HEK293T (cell line): ENCODE measurements at places on chromosomes 16 and 17.

DNA sequence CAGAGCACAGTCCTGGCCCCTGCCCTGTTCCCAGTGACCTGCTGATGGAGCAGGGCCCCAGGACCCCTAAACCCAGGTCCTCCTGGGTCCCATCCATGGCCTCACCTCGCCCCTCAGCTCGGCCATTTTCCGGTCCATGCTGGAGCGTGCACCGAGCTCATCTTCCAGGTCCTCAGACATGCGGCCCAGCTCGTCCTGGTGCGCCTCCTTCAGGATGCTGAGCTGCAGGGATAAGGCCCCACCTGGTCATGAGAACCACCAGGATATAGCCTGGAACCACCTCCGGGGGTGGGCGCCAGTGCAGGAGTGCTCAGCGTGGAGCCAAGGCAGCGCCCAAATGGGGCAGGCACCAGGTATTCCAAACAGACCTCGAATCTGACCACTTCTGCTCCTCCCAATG lies 17.9 kb downstream of the CCDC102A start:
- no peak for DNase-seq

DNA sequence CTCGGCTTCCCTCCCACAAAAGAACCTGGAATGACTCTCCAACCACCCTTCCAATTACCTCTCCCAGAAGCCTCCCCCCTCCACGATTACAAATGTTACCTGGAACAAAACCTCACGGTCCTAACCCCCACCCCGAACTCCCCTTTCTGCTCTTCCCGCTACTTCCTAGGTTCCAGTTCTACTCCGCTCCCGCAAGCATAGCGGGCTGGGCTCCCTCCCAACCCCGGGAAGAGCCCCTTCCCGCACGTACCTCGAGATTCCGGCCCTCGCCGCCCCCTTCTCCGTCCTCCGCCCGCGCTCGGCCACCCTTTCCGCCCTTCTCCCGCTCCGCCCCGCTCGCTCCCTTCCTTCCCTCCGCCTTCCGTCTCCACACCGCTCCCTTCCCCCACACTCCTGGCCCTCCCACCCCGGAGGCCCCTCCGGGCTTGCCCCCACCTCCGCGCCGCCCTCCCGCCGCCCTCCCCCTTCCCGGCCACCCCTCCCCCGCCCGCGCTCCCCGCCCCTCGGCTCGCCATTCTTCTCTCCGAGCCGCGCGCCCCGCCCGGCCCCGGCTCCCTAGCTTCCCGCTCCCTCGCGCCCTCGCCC lies 457 bp downstream of the CHTF8 start:
- DNase-seq: peak; percentile 89

DNA sequence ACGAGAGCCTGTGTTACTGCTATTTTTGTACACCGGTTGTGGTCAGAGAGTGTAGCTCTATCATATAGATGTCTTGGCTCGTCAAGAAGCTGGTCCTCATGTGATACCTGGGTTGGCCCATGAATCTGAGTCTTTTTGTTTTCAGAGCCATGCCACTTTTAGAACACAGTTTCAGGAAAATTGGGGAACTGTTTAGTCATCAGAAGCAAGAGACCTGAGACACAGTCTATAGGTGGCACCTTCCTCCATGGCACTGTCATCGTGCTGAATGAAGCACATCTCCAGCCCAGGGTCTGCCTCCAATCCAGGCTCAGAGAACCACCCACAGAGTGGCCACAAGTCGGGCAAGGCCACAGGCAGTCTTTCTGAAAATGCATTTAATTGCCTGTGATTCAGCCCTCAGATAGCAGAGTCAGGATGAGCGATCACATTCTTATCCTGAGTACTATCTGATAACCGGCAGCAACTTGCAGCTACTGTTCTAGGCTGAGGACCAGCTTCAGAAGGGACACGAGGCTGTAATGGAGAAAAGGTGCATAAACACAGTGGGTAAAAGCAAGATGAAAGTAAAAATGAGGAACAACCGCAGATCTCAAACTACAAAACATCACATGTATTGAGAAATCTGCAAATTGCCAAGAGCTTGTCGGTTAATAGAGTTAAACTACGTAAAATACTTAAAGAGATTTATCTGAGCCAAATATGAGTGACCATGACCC lies 14.2 kb upstream of the HAPSTR1 start:
- DNase-seq: no peak

- no peak for DNase-seq
Measured at GRCh38 chr16:2056077-2056476, 8.3 kb downstream of the TSC2 start.

DNA sequence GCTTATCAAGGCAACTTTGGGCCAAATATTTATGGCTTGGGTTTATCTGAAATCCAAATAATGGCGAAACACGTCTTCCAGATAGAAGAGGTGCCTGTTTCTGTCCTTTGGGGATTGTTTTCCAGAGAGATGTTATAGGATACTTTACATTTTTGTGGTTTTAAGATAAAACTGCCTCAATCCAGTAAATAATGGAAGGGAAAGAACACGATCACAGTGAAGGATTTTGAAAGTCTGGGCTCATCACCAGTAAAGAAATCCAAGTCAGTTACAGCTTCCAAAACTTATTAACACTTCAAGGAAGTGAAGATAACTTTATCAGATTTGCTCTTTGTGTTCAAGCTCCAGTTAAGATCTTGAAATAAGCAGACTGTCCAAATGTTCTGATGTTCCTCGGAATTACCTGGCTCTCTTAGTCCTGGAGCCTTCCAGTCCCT lies 30.1 kb downstream of the DNAH2 start:
- DNase-seq: no peak

GRCh38 chr17:33511670-33512069 lies 218.6 kb upstream of the ASIC2 start:
- no peak for DNase-seq

GRCh38 chr17:56475116-56475515 lies 118.4 kb upstream of the NOG start:
- DNase-seq: no peak

GRCh38 chr17:14197057-14197456 lies 39.6 kb downstream of the CDRT15 start:
- DNase-seq: no peak

- no peak for DNase-seq
Measured at GRCh38 chr16:61831351-61831917, 204.8 kb downstream of the CDH8 start.

DNA sequence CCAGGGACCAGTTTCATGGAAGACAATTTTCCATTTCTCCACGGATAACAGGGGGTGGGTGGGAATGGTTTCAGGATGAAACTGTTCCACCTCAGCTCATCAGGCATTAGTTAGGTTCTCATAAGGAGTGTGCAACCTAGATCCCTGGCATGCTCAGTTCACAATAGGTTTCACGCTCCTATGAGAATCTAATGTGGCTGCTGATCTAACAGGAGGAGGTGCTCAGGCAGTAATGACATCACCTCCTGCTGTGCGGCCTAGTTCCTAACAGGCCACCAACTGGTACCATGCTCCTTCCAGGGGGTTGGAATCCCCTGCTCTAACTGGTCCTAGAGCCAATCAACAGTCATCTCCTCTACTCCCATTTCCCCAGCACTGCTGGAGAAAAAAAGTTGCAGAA lies 19.9 kb downstream of the TEX14 start:
- no peak for DNase-seq

DNA sequence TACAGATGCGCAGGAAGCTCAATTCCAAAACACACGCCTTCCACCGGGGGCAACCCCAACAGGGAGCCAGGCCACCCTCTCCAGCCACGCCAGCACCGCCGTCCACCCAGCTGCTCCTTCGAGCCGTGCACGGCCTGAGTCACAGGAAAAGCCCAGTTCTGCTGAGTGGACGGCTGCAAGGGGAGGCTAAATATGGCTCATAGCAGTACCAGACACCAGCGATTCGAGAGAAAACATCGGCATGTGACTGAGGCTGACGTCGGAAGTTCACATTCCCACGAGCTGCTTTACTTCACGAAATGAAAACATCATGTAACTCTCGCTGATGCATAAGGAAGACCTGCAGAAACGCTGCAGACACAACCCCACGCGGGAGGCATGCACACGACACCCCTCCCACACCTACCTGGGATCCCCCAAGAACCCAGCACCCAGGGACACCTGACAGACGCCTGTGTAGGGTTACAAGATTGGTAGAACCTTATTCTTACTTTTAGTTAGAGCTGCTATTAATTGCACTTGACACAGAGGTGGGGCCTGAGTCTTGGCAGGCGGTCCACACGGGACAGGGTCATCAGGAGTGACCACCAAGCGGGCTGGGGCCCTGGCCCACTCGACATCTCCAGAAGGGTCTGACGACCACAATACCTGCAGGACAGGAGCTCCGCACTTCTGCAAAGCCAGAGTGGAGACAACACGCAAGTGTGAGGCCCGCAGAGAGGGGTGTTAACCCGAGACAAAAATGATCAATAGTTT lies 116.8 kb downstream of the ANKRD11 start:
- DNase-seq: no peak

DNA sequence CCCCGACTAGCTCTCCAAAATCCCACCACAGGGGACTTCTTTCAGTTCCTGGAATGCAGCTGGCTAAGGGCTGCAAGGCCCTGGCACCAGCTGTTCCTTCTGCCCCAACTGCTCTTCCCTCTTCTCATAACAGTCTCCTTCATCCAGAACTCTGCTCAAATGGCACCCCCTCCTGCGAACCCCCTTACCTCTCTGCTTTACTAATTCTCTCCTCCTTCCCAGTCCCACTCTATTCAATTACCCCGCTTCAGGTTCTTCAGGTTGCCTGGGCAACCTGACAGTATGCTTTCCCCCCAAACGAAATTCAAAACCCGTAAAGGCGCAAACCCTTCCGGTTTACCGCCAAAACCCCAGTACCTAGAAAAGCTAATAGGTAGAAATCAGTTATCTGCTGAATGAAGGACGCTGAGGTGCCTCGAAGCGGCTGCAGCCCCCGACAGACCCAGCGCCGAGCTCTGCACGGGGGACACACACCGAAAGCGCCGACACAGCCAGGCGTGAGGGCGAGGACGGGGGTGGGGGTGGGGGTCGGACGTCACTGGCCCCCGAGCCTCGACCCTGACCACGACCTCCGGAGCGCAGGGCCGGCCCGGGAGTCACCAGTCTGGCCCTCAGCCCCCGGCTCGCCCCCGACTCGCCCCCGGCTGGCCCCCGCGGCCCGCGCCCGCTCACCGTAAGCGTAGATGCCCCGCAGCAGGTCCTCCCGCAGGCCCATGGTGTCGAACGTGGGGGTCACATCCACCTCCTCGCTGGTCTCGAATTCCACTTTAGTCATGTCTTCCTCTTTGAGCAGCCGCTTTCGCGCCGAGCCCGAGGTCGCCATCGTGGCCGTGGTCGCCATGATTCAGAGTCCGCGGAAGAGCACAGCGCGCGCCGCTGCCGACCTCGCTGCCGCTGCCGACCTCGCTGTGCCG lies 550 bp downstream of the EIF4A3 start:
- no peak for DNase-seq

- DNase-seq: no peak
Measured at GRCh38 chr17:61457226-61457983, 5.2 kb downstream of the TBX4 start.
